NCI-H748 treated with DMSO at 0.1 percent for 48 hours (cell line): ENCODE measurements at places on chromosomes 16 and 17.

DNA sequence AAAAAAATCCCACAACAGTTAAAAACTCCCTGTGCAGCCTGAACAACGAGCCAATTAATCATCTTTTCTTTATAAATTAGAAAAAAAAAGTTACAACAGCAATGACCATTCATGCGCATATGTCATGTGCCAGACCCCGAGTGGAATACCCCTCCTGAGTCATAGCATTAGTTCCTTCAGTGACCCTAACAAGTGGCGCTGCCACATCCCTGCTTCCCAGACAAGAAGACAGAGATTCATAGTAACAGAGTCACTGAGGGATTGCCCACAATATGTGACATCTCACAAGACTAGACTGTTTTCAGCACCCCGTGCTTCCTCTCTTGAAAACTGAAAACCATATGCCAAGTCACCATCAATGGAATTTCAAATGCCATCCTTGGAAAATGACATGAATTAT lies 7.9 kb downstream of the UMOD start:
- no peak for DNase-seq

- no peak for DNase-seq
Measured at GRCh38 chr16:86942151-86943051, 364.1 kb downstream of the FOXL1 start.

DNA sequence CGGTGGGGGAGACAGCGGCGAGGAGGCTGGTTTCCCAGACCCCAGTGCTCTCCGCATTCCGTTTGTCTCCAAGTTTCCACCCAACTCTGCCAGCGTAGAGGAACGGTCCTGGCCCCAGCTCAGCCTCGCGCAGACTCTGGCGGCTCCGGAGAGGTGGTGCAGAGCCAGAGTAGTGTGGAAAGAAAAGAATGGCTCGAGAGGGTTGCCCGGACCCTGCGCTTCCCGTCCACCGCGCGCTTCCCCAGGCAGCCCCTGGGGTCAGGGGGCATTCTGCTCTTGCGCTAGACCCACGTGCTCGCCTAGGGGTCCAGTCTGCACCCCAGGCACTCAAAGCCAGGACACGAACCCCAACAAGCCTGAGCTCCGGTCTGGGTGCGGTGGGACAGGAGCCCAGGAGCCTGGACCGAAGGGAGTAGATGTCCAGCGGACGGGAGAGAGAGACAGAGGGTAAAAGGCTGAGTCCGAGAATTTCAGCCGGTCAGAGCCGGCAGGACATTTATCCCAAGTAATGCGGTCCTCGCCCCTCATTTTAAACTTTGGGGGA lies 3.8 kb downstream of the PMP22 start:
- no peak for DNase-seq

DNA sequence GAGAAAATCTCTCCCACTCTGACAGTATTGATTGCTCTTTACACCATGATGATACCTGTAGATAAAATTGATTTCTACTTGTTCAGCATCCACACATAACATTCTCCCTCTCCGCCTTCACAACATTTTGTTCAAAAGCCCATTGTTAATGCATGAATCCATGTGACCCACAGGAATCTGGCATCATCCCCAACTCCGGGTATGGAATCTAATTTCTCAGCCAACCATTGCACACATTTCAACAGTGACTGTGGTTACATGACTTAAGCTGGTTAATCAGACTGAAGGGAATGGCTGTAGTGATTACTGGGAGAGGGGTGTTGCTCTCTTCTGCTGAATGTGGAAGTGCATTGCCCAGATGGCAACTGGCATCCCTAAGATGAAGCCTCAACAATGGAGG lies 161.4 kb upstream of the C16orf82 start:
- no peak for DNase-seq

DNA sequence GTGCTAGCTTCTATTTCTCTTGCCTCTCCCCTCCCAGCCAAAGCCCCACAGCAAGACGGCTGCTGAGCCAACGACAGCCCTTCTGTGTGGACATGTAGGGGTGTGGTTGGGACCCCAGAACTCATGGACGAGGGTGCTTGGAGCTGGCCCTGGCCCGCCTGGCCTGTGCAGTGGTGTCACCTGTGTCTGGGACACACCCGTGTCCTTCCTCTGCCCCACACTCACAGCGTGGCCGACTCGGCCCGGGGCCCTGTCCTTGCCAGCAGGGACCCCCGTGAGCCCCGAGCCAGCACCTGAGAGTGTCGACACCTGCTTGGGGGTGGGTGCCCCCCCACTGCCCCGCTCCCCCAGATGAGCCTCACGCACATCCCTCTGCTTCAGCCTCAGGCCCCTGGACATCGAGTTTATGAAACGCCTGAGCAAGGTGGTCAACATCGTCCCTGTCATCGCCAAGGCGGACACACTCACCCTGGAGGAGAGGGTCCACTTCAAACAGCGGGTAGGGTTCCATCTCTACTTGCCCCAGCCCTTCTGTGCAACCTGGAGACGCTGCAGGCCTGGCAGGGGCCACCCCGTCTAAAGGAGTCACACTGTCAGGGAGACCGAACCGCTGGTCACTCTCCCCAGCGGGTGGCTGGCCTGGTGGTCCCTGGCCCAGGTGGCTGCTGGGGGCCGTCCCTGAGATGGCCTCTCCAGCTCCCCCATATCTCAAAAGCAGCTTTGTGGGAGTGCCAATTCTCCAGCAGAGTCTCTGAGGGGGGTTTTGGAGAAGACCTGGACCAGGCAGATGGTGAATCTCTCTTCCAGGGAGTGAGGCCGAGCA lies 349.8 kb downstream of the SEC14L1 start:
- DNase-seq, result no peak

GRCh38 chr16:30766206-30766932 lies 4.2 kb downstream of the RNF40 start:
- DNase-seq, result no peak
